GOT3 (cell line): ENCODE measurements at places on chromosomes 3 and 15.

GRCh38 chr3:133591271-133591742, 17.8 kb downstream of the CDV3 start:
- no peak for DNase-seq

- no peak for DNase-seq
These were observed 216.4 kb downstream of the DPH6 start for GRCh38 chr15:35329521-35329961.

GRCh38 chr3:178761024-178761423, 224.8 kb downstream of the KCNMB2 start:
- no peak for DNase-seq

GRCh38 chr15:79632457-79632856, 200.3 kb downstream of the MINAR1 start:
- DNase-seq: no peak

DNA sequence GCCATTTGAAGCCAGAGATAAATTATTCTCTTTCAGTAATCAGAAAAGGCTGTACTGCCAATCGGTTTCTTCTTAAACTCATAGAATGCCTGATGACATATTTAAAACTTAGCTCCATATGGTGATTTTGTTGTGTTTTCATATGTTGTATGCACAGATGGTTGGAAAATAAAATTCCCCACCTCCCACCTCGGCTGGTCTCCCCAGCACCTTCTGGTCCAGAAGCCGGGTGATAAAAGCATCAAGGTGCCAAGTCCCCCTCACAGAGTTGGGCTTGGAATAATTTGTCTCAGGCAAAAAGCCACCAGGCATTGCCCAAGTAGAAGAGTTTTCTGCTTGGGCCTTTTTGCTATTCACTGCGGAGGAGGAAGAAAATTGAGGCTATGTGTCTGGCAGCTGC, 18.4 kb downstream of the LARS2 start:
- DNase-seq: no peak

- no peak for DNase-seq
These were observed 11.3 kb upstream of the TMEM115 start for GRCh38 chr3:50370594-50370993.
